Activated T-cell treated with anti-CD3 and anti-CD28 coated beads for 4 hours (primary cell): ENCODE measurements at places on chromosomes 2 and 18.

- no peak for DNase-seq
Observed at GRCh38 chr2:159722580-159722979, 10.3 kb downstream of the MARCHF7 start.

DNA sequence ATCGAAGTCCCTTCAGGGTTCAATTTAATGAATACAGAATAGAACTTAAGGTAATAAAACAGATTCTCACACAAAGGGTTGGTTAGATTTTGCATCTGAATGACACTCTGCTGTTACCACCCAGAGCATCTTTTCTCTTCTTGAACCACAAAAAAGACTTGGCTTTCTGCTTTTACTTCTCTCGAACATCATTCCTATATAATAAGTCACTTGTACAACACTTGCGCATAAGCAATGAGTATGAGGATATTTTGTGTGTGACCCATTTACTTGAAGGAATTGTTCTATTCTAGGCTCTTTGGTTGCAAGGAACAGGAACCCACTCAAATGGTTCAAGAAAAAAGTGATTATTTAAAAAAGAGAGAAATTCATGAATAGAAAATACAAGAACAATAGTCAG lies 126.2 kb downstream of the NUP35 start:
- no peak for DNase-seq

- no peak for DNase-seq
Observed at GRCh38 chr18:7630731-7631442, 63.8 kb downstream of the PTPRM start.

DNA sequence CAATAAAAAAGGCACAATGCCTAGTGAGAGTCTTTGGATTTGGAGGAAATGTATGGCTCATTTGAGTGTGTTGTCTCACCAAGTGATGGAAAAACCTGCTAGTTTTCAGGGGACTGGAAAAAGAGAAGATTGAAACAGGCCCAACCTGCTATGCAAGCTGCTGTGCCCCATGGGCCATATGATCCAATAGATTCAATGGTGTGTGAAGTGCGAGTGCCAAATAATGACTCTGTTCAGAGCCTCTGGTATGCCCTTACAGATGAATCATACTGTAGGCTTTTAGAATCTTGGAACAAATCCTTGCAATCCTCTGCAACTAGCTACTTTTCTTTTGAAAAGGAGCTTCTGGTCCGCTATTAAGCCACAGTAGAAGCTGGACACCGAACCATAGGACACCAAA lies 529.8 kb upstream of the CNTNAP5 start:
- no peak for DNase-seq

DNA sequence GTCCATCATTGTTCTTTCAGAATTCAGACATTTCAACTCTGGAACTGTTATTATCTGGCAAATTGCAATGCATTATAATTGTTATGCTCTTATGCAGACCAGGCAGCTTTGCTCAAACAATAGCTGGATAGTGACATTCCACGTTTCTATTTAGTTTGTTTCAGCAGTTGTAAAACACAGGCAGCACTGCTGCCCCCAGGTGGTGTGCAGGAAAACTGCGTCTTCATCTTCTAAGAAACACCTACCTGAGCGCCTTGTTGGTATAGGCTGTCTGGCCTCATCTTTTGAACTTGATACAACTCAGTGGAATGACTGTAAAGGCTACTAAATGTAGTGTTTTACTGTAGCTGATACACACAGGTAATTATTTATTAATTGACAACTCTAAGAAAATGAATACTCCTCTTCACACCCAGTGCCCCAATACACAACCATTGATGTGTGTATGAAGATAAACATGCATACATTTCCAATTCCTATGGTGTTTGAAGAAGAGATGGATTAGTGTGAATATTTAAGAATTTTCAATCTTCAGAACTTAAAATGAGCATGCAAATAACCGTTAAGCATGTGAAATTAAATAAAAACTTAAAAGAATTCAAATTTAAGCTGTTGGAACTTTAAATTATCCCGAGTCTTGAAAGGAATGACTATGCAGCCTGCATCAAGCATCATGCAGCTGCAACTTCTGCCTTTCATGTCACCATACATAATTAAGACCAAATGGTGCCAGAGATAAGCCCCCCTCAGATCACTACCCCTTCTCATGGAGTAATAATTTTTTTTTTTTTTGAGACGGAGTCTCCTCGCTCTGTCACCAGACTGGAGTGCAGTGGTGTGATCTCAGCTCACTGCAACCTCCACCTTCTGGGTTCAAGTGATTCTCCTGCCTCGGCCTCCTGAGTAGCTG lies 85.6 kb downstream of the CD8B2 start:
- DNase-seq: no peak

- DNase-seq: no peak
Observed at GRCh38 chr2:30266705-30267104, 35.4 kb downstream of the LBH start.

GRCh38 chr2:181467966-181468707 lies 11.0 kb downstream of the ITGA4 start:
- no peak for DNase-seq

- DNase-seq: no peak
Observed at GRCh38 chr2:200966770-200967169, 3.3 kb upstream of the ORC2 start.

GRCh38 chr2:192286093-192286701 lies 91.5 kb upstream of the TMEFF2 start:
- no peak for DNase-seq

DNA sequence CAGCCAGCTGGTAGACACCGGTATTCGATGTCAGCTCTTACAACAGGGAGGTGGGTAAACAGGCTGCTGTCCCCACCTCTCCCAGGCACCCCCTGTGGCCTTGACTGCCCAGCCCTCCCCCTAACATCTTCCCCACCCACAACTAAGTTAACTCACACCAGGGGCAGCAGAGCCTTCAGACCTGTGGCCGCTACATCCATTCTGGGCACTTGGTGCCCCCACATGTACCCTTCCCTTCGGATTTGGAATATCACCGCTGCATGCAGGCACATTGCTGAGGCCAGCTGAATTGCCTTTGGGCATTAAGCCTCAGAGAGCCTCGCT lies 130.3 kb downstream of the MYCN start:
- DNase-seq: no peak

GRCh38 chr2:10552871-10553245 lies 104.7 kb upstream of the ODC1 start:
- no peak for DNase-seq

- no peak for DNase-seq
Observed at GRCh38 chr2:192443831-192444230, 249.1 kb upstream of the TMEFF2 start.

DNA sequence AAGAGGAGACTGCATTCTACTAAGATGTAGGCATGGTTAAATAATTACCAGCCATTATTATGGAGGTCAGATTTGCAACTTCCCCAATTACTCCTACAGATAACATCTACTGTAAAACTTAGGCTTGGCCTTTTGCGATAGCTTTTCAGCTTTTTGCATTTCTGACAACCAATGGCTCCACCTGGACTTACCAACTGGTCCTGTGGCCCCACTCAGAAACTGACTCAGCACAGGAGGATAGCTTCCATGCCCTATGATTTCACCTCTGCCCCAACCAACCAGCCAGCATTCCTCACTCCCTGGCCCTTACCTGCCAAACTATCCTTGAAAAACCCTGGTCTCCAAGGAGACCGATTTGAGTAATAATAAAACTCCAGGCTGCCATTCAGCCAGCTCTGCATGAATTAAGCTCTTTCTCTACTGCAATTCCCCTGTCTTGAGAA lies 28.2 kb downstream of the TUBB6 start:
- DNase-seq: no peak

- DNase-seq: no peak
Observed at GRCh38 chr2:224145751-224146355, 106.8 kb upstream of the SERPINE2 start.

GRCh38 chr2:72092111-72092510 lies 55.6 kb downstream of the CYP26B1 start:
- no peak for DNase-seq

DNA sequence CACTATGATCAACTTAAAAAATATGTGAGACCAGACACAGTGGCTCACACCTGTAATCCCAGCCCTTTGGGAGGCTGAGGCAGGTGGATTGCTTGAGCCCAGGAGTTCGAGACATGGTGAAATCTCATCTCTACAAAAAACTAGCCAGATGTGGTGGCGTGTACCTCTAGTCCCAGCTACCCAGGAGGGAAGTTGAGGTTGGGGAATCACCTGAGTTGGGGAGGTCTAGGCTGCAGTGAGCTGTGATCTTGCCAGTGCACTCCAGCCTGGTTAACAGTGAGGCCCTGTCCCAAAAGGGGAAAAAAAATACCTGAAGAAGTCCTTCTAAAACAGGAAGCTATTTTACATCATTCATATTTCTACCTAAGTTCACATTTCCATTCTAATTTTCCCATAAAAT lies 144.0 kb downstream of the EML6 start:
- DNase-seq: no peak

- no peak for DNase-seq
Observed at GRCh38 chr2:145119225-145119624, 599.3 kb upstream of the ZEB2 start.

- no peak for DNase-seq
Observed at GRCh38 chr2:224689539-224689938, 26.6 kb downstream of the CCDC195 start.

- DNase-seq: no peak
Observed at GRCh38 chr2:197500503-197501131, 438 bp downstream of the HSPE1 start.

- DNase-seq: no peak
Observed at GRCh38 chr18:908758-909724, 4.4 kb downstream of the ADCYAP1 start.

DNA sequence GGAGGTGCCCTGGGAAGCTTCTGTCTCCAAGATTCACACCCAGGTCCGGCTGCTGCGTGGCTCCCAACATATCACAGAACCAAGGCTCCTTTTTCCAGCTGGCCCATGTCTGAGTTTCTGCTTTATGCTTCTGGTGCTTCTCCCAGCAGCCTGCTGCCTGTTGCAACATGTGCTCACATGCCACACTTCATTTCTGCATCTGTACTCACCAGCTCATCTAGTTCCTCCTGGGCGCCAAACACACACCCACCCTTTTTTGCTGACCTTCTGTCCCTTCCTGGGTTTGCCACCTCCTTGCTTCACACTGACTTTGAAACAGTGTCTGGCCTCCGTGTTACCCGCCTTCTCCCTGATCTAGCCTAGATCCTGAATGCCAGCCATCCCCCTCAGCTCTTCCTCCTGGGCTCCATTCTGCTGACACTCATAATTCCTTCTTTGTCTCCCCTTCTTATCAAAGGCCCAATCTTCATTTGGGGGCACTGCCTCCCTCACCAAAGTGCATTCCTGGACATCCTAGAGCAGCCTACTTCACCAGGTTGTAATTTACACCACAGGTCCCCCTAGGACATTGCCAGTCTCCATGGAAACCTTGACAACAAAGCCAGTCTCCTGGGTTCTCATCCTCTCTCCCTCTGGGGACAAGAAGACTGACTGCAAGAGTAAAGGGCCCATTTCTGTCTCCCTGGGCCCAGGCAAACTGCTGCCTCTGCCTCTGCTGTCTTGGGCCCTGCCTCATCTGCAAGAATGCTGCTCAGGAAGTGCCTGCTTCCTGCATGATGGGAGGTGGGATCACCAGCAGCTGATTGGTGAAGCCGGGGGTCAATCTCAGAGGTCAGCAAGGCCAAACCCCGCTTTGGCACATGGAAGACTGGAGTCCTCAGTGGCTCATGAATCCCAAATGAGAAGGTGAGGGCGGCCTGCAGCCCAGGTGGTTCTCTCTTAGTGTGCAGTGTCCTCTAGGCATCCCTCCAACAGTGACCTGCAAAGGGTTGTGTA lies 13.9 kb upstream of the PROM2 start:
- DNase-seq: no peak

GRCh38 chr2:230172852-230173251 lies 46.9 kb downstream of the SP110 start:
- no peak for DNase-seq
